DMS79 treated with DMSO at 0.1 percent for 48 hours (cell line): ENCODE measurements at places on chromosomes 5 and 9.

GRCh38 chr9:93391898-93392297 is 59.6 kb upstream of the FAM120A start:
- no peak for DNase-seq

- no peak for DNase-seq
Measured at GRCh38 chr5:151662805-151663204, 23.9 kb downstream of the SPARC start.

DNA sequence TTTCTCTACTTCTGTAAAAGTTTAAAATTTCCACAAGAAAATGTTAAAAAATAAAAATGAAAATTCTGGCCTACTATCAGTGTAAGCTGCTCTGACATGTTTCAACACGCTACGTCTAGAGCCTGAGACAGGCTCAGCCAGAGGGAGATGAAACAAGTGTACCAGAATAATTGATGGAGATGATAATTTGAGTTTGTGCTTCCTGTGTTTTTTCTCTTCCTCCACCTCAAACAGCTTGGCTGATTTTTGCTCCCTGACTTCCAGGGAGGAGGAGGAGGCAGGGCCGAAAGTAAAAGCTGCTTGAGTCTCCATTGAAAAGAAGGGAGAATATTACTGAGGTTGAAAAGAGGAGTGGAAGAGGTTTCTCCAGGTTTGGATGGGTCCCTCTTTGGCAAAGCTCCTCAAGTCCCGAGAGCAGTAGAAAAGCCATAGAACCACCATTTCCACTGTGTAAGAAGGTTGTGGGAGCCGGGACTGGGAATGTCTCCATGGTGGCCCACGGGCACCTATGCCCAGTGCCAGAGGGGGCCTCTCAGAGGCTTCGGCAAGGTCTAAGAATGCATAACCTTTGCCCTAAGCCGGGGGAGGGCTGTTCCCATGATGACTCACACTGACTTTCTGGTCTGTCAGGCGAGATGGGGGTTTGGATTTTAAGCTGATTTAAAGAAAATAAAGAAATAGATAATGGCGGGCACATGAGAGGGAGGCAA is 95.1 kb downstream of the HRH2 start:
- no peak for DNase-seq

GRCh38 chr9:92650839-92651621 is 18.9 kb downstream of the IPPK start:
- no peak for DNase-seq

DNA sequence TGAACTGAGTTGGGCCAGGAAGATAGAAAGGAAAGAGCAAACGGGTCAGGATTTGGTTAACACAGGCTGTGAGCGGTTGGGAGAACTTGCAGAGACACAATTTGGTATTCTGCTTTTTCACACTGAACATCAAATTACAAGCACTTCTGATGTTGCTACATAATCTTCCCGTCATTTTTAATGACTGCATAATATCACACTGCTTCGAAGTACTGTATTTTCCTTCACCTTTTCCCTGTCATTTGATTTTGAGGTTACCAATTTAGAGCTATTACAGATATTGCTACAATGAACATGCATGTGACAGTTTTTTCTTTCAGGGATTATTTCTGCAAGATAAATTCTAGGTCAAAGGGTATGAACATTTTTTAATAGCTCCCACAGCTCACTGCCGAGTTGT is 71.4 kb upstream of the CPEB4 start:
- no peak for DNase-seq

GRCh38 chr9:99762470-99762869 is 59.2 kb upstream of the NR4A3 start:
- no peak for DNase-seq

DNA sequence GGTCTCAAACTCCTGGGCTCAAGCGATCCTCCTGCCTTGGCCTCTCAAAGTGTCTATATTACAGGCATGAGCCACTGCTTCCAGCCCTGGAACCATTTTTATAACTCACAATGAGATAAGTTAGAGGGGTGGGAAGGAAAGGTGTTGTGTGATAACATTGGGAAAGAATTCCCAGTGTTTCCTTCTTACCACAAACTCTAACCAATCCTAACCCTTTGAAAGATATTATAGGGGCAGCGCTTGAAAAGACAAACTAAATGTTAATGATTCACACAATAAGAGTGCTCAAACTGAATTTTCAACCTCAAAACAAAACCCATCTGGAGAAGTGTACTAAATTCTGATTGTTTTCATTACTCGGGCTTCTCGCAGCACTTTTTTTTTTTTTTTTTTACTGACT is 109.7 kb downstream of the TSSK1B start:
- DNase-seq = no peak

GRCh38 chr5:159849437-159850083 is 66.7 kb upstream of the ADRA1B start:
- DNase-seq = no peak
